CD4-positive, alpha-beta T cell treated with Interleukin-1 beta for 1 hour (primary cell): ENCODE measurements at places on chromosomes 12 and 14.

GRCh38 chr12:1542599-1542998 is 51.8 kb downstream of the FBXL14 start:
- DNase-seq: no peak

DNA sequence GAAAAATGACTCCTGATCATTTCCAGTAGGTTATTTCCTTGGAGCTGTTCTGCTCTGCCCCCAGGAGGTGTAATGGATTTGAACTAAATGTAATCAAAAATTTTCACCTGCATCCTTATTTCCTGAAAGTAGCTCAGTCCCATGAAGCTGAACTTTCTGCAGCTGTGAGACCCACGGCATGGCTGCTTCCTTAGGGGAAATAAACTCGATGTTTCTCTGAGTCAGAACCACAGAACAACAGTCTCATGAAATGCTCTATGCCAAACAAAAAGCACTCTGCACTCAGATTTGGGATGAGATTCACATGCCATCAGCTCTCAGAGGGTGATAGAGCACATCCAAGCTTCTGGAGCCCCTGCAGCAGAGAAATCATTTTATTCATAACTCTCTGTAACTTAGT is 224.1 kb upstream of the PLEKHG7 start:
- no peak for DNase-seq

DNA sequence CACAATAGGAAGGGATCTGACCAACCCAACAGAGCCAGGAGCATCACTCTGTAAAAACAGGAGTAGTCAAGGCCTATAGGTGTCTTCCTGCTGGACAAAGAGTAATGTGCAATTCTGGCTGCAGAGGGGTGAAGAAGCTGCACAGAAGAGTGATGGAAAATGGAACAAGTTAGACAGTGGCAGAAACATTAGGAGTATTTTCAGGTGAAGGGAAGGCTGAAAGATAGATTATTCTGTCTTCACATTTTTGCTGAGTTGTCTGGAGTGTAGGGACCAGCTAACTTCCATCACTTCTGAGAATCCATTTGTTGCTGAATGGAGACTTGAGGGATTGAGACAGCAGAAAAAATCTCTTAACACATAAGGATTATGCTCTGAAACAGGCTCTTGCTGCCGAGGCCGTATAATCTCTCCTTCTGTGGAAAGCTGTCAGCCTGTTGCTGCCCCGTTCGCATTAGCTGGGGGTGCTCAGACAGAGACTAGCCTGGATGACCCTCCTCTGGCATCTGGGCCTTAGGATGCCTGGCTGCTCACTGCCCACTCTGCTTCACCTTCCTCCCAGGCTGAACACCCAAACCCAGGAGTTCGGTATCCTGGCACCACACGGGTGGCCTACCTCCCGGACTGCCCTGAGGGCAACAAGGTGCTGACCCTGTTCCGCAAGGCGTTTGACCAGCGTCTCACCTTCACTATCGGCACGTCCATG is 3.1 kb upstream of the ARHGEF25 start:
- DNase-seq: no peak

DNA sequence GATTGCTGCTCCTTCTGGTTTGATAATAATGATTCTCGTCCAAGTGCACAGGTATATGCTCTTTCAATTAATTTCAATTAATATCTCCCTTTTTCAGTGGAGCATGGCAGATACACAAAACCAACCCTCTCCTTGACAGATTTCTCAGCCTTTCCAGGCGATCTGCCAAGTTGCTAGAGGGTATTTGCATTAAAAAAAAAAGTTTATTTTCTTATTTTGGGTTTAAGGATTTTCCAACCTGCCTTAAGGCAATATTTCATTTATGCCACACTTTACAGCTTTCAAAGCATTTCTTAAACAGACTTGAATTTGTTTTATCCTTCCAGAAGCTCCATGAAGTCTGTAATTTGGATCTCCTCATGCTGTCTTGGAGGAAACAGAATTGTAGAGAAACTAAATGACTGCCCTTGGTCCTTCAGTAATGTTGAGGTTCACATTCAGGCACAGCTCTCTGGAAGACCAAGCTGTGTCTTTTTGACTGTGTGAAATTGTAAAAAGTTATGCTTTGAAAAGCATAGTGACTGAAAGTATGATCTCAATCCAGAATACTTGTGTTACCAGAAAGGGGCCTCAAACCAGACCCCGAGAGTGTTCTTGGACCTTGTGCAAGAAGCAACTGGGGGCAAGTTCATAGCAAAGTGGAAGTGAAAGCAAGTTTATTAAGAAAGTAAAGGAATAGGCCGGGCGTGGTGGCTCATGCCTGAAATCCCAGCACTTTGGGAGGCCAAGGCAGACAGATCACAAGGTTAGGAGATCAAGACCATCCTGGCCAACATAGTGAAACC is 2.3 kb downstream of the DGLUCY start:
- no peak for DNase-seq

DNA sequence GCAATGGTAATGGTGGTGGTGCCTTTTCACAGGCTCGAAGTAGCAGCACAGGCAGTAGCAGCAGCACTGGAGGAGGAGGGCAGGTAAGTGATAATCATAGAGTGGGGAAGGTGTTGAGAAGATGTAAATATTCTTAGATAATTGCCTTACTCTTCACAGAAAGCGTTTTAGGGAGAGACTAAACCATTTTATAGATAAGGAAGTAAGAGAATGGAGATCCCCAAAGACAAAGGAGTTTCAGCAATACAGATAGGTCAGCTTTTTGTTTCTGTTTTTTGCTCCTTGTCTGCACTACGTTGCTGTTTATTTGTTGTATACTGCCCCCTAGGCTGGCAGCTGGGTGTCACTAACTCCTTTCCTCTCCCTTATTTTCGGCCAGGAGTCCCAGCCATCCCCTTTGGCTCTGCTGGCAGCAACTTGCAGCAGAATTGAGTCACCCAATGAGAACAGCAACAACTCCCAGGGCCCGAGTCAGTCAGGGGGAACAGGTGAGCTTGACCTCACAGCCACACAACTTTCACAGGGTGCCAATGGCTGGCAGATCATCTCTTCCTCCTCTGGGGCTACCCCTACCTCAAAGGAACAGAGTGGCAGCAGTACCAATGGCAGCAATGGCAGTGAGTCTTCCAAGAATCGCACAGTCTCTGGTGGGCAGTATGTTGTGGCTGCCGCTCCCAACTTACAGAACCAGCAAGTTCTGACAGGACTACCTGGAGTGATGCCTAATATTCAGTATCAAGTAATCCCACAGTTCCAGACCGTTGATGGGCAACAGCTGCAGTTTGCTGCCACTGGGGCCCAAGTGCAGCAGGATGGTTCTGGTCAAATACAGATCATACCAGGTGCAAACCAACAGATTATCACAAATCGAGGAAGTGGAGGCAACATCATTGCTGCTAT is 2.0 kb downstream of the SP1 start:
- peak; percentile 59 for DNase-seq

GRCh38 chr14:36658123-36659009 is 3.3 kb upstream of the PAX9 start:
- no peak for DNase-seq

DNA sequence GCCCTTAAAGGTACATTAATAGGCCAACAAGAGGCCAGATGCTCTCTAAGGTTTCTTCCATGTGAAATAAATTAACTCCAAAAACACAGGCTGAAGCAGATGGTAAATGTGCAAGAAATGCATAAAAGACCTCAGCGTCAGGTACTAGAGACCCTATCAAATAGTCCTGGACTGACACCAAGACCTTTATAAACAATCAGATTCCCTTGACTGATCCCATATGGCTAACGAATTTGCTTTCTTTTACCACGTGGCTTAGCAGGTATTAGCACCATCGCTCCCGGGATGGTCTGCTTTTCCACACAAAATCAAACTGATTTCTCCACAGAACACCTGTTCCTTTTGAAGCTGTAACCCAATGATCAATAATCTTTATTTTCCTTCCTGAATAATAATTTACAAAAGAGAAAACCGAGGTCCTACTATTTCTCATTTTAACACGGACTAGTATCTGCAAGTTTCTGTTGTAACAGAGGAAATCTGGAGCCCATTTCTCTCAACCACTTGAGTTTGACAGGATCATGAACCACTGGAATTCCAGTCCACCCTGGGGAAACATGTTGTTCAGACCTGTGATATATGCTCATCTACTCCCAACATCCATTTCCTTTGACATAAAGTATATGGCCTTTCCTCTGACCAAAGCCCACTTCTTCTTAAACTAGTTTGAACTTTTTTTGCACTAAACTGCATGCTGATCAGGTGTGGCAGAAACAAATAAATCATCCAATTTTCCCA is 48.2 kb upstream of the DAAM1 start:
- DNase-seq: no peak

- DNase-seq: no peak
Observed at GRCh38 chr12:49552899-49553298, 14.1 kb downstream of the KCNH3 start.

GRCh38 chr12:19959353-19959752 is 409.0 kb upstream of the PDE3A start:
- DNase-seq: no peak

DNA sequence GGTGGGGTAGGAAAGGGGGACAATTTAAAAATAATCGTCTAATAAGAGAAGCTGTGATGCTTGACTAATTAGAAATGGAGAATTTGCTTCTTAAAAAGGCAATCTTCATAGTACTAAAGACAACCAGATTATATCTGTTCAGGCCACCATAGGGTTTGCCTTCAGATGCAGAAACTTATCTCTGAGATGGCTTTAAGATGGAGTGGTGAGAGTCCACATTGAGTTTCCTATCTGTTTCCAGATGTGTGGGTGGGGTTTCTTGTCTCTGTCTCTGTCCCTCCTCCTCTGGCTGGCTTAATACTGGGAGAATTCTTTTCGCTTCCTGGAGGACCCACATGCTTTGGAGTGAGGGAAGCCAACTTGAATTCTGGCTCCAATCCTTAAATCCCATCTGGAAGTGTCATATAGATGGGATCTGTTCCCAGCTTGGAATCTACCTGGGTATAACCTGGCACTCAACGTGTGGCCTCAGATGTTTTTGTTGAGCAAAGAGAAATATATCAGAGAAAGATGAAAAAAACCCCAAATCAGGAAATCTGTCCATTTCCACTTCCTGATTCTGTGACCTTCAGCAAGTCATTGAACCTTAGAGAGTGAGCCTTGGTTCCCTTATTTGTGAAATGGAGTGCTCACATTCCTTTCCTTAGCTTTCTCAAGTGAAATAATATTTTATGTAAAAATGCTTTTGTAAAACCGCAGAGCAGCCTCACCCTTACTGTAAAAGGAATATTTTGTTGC is 66.4 kb downstream of the CHST11 start:
- no peak for DNase-seq

DNA sequence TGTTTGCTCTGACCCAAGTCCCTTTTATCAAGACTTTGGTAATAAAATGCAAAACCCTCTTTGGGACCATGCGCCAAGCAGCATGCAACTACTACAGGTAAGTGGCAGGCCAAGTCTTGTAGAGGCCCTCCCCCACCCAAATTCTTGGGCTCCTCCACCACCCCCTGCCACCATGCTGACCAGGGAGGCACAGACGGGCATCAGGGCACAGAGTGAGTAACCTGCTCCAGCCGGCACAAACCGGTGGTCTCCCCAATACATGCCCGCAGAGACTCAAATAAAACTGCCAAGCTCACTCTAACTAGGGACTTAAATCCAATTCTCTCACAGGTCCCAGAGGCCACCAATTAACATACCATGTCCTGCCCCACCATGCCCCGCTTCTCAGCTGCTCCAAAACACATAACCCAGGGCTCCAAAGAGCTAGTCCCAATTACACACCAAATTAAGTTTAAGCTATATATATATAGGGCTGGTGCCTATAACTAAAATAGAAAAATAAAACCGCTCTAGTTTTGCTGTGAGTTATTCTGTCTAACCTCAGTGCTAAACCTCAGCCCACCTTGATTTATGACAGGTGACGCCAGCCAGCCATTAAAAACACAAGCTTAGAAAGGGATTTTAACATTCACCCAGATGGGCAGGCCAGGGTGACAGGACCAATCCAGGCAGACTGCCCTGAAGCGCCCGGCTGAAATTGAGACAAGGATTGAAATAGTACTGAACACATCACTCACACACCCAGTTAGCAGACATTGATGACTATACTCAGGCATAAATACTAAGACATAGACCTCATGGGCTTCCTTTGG is 81.0 kb downstream of the CLMN start:
- DNase-seq: no peak

- no peak for DNase-seq
Observed at GRCh38 chr12:122139266-122139665, 34.8 kb downstream of the IL31 start.

DNA sequence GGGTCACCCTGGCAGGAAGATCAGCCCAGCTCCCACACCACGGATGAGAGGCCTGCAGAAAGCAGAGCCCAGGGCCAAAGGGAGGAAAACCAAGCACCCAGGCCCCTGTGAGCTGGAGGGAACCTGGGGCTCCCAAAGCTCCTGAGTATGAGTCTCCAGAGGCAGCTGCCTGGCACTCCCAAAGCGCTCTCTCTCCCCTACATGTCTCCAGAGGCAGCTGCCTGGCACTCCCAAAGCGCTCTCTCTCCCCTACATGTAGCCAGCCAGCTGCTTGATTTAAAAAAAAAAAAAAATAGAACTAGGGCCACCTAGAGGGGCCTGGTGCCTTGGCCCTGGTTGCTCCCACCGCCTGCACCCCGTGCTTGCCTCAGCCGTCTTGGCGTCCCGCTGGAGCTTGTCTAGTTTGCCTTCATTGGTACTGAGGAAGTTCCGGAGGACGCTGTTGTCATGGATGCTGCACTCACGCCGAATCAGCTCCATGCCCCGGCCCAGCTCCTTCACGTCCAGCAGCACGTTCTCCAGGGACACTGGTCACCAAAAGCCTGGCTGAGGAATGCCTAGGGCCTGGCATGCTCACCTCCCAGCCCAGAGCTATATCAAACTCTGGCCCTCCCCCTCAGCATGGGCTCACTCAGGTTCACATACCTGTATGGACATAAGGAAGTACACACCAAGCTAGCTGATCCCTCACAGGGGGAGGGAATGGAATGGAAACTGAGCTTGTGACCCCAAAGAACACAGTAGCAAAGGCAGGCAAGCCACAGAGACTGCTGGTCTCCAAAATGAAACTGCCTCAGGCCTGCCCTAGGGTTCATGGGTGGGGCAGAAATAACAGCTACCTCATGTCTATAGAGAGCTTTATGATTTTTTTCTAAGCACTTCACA is 24.7 kb downstream of the PRPF40B start:
- DNase-seq: no peak

DNA sequence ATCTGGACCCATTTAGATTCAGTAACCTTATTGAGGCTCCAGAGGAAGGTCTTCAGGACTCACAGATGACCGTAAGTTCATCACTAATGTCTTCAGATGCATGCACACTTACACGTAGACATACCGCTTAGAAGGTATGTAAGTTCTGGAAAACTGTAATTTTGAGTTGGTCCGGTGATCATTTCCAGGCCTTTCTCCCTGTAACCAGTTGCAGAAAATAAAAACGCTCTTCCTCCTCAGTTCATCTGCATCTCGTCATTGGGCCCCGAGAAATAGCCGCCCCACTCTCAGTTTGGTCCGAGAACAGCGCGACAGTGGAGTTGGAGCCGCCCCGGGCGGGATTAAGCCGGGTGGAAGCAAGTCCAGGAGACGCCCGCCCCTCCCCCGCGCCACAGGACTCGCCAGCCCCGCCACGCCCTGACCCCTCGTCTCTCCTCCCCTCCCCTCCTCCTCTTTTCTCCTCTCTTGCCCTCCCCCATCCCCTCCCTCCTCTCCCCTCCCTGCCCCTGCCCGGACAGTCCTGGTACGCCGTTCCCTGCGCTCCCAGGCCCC is 83.7 kb downstream of the TNFAIP2 start:
- DNase-seq: no peak

GRCh38 chr12:90897986-90898385 is 57.0 kb downstream of the CCER1 start:
- no peak for DNase-seq
